ENCODE measurements at places on chromosomes 2 and 18.
A peak's percentile ranks its signal among the peaks of the same experiment; 100 is the strongest.

- no peak for DNase-seq
These were observed 1.4 kb upstream of the MARCO start for GRCh38 chr2:118940486-118941120.

DNA sequence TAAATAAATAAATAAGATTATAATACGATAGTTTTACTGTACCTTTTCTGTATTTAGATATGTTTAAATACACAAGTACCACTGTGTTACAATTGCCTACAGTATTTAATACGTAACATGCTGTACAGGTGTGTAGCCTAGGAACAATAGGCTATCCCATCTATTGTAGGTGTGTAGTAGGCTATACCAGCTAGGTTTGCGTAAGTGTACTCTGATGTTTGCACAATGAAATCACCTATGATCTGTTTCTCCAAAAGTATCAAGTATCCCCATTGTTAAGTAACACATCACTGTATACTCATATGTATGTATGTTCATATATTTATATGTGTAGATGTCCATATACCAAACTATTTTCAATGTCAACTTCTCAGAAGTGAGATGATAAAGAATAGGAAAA, 118.2 kb upstream of the RND3 start:
- no peak for DNase-seq

GRCh38 chr2:18317017-18317416, 243.4 kb downstream of the RDH14 start:
- no peak for DNase-seq

DNA sequence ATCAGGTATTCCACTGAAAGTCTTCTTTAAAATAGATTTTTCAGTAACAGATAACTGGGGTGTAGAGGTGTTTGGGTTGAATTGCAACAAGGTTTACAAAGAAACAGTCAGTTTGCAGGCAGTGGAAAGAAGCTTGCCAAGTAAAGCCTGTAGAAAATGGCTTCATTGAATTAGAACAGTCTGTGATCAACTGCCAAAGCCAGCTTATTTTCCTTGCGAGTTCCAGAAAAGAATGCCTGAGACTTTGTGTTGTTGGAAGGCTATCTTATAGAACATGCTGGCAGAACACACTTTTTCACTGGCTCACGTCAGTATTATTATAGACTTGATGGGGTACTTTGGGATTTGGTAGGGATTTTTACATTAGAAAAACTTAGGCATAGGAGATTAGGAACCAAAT, 601.0 kb downstream of the XIRP2 start:
- no peak for DNase-seq

- DNase-seq: peak; percentile 83
These were observed 500 bp downstream of the CCNYL1 start for GRCh38 chr2:207711750-207712530.

- no peak for DNase-seq
These were observed 131.0 kb downstream of the TMEM182 start for GRCh38 chr2:102892698-102893310.

- DNase-seq: peak; percentile 53
These were observed 5.0 kb downstream of the NT5DC4 start for GRCh38 chr2:112725545-112726457.

DNA sequence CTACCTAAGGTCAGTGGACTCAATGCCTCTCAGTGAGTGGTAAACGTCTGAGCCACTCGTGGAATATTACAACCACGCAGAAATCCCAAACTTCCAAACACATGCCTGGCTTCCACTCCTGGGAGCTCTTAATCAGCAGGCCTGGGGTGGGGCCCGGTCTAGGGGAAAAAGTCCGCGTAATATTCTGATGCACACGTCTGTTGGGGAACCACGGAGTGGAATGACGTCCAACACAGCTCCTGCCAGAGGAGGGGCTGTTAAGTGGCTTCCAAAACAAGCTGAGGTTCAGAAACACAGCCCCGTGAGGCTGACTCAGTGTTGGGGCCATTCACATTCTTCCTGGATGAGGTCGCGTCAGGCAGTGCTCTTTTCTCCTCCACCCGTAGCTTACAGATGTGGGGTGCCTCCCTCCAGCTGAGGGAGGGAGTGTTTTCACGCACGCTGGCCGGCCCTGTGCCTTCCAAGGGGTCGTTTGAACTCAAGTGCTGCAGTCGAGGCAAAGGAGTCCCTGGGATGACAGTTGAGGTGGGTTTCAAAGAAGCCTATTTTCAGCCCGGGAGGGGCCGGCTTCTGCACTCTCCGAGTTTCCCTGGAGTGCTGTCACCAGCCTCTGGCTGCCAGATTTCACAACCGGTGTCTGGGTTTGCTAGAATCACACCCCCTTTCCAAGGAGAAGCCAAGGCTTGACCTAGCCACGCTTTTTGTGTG, 73.1 kb downstream of the ACKR3 start:
- DNase-seq: peak; percentile 99

- DNase-seq: no peak
These were observed 27.0 kb downstream of the TMEM200C start for GRCh38 chr18:5868218-5868854.

GRCh38 chr2:158818511-158818910, 23.4 kb downstream of the DAPL1 start:
- no peak for DNase-seq

- DNase-seq: peak; percentile 88
These were observed 182.3 kb upstream of the PGAP1 start for GRCh38 chr2:197108758-197109157.

DNA sequence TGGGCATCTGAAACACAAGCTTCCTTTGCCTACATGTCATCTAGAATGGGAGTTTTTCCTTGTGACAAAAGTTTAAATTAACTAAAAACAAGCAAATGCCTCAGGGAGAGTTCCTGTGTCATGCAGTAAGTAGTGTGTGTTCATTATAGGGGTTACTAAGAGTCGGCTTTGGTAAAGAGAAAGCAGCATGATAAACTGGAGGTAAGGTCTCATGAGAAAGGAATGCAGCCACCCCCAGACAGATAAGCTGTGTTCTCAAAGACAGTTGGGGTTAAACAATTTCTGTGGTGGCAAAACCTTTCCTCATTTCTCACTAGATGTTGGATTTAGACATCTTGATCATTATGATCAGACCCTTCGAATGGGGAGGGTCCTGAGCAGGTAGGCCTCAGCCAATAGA, 129.7 kb downstream of the MAP4K4 start:
- no peak for DNase-seq

GRCh38 chr2:12507295-12507694, 209.4 kb upstream of the TRIB2 start:
- no peak for DNase-seq

- DNase-seq: no peak
These were observed 15.9 kb downstream of the ERFE start for GRCh38 chr2:238174701-238175100.

GRCh38 chr2:140205093-140205492, 1424.9 kb upstream of the NXPH2 start:
- DNase-seq: no peak

GRCh38 chr2:47187069-47187468, 32.0 kb upstream of the STPG4 start:
- DNase-seq: no peak

DNA sequence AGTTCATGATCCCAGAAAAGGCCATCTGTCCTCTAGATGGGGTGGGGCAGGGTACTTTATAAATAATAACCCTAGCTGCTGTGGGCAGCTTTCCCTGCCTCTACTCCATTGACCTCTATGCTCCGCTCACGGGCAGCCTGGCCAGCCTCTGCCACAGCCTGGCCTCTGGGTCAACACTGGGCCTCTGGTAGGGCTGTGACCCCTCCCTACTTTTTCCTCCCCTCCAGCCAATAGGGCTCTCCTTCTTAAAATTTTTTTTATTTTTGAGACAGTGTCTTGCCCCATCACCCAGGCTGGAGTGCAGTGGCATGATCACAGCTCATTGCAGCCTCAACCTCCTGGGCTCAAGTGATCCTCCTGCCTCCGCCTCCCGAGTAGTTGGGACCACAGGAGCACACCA, 4.1 kb upstream of the GAREM2 start:
- peak; percentile 31 for DNase-seq

GRCh38 chr18:51593931-51594330, 396.4 kb upstream of the MEX3C start:
- no peak for DNase-seq

GRCh38 chr2:224444783-224445182, 42.9 kb upstream of the FAM124B start:
- no peak for DNase-seq

- DNase-seq: no peak
These were observed 735 bp downstream of the NRP2 start for GRCh38 chr2:205682971-205683501.

- DNase-seq: no peak
These were observed 60.8 kb upstream of the CCDC195 start for GRCh38 chr2:224776795-224777558.

GRCh38 chr18:49015886-49016647, 65.3 kb upstream of the SMAD7 start:
- peak; percentile 50 for DNase-seq

DNA sequence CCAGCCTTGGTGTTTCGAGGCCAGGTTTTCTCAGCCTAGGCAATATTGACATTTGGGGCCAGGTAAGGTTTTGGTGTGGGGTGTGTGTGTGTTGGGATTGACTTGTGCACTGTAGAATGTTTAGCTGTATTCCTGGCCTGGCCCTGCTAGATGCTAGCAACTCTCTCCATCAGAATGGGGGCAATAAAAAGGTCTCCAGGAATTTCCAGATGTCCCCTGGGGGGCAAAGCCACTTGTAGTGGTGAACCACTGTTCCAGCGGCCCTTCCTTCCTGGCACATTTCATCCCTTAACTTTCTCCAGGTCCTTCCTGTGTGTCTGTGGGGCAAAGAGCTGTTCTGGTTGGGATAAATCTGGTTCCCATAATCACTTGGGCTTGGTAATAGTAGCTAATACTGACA, 12.0 kb downstream of the LIPG start:
- DNase-seq: no peak

- DNase-seq: no peak
These were observed 4.3 kb upstream of the SPATA3 start for GRCh38 chr2:230991598-230991997.

DNA sequence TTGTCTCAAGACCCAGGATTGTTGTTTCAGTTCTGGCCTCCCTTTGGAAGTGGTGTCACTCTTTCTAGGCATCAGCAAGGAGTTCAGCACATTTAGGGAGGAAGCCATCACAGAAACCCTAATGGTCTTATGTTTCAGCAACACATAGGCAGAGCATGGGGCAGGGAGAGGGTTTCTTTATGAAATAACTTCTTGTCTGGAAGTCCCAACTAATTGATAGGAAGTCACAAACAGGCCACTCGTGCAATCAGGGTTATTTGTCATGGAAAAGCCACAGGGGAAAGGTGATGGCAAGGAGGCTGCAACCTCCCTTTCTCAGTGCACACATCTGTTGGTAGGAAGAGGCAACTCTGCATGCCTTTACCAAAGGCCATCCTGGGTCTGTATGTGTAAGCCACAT, 103.0 kb downstream of the BCL11A start:
- no peak for DNase-seq

GRCh38 chr18:28793901-28794300, 617.0 kb upstream of the CDH2 start:
- DNase-seq: no peak

DNA sequence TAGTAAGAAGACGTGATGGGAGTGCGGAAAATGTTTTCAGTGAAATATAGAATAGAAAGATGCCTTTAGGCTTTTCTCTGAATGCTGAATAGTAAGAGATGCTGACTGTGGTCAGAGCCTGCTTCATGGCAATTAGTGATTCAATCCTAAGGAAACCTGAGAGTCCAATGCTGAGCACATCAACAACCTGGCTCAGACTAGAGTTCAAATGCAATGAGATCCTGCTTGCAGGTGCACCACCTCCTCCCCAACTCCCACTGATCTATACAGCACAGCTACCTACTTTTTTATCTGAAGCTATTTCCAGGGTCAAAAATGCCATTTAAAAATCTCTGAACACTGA, 65.4 kb downstream of the AAK1 start:
- no peak for DNase-seq

GRCh38 chr2:209642146-209642820, 129.3 kb upstream of the UNC80 start:
- DNase-seq: no peak

- DNase-seq: no peak
These were observed 14.4 kb downstream of the RAB12 start for GRCh38 chr18:8623549-8624106.

DNA sequence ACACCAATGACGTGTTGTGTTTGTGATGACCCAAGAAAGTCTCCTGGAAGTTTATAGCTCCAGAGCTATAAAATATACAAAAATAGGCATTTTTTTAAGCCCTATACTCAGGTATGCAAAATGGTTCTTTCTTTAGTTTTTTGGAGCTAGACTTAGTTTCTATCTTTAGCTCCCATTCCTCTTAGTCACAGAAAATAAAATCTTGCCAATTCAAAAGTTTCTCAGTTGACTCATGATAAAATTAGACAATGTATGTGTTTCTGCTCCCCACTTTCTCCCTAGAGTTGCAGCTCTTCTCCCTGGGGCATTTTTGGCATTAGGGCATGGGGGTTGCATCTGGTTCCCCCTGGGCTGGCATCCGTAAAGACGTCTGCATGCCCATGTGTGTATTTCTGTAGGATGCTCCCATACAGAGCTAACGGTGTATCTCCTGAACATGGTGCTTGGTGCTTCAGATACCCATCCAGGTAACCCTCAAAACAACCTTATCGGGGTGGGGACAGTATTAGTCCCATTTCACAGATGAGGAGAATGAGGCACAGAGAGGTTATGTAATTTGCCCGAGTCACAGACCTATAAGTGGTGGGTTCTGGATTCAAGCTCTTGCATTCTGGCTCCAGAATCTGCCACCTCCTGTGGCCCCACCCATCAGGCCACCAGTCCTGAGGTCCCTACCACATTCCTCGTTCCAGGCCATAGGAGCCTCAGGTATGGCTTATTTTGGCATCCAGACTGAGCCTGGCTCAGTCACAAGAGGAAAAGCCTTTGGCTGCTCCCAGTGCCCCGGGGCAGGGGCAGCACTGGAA, 43.1 kb upstream of the ASAP2 start:
- no peak for DNase-seq

- DNase-seq: no peak
These were observed 19.4 kb downstream of the CENPA start for GRCh38 chr2:26805241-26805676.

- no peak for DNase-seq
These were observed 2.1 kb downstream of the PDIA6 start for GRCh38 chr2:10810202-10811161.

DNA sequence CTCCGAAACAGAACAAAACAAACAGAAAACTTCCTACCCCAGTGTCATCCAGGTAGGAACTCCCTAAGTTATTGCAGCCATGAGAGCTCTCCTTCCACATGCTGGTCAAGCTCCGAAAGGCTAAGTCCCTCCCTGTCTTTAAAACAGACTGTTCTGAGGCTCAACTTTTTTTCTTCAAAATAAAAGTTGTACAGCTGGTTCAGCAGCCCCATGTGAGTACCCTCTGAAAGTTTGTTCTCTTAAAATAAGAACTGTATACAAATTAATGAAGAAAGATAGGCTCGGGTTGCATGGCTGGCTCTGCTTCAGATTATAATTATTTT, at the start of gene PDE1A:
TSS of gene PDE1A (minus strand) at position 119 of the 323 bp plus-strand sequence.
- no peak for DNase-seq

GRCh38 chr2:12221584-12221983, 475.2 kb downstream of the LPIN1 start:
- no peak for DNase-seq

GRCh38 chr2:26241928-26242436, 2.5 kb downstream of the HADHA start:
- no peak for DNase-seq

- no peak for DNase-seq
These were observed 32.8 kb upstream of the DAPL1 start for GRCh38 chr2:158762336-158762735.

- no peak for DNase-seq
These were observed 18.6 kb upstream of the GYPC start for GRCh38 chr2:126637386-126637785.
